Ureter (tissue), 1 donor: ENCODE measurements at places on chromosomes 1 and 21.

DNA sequence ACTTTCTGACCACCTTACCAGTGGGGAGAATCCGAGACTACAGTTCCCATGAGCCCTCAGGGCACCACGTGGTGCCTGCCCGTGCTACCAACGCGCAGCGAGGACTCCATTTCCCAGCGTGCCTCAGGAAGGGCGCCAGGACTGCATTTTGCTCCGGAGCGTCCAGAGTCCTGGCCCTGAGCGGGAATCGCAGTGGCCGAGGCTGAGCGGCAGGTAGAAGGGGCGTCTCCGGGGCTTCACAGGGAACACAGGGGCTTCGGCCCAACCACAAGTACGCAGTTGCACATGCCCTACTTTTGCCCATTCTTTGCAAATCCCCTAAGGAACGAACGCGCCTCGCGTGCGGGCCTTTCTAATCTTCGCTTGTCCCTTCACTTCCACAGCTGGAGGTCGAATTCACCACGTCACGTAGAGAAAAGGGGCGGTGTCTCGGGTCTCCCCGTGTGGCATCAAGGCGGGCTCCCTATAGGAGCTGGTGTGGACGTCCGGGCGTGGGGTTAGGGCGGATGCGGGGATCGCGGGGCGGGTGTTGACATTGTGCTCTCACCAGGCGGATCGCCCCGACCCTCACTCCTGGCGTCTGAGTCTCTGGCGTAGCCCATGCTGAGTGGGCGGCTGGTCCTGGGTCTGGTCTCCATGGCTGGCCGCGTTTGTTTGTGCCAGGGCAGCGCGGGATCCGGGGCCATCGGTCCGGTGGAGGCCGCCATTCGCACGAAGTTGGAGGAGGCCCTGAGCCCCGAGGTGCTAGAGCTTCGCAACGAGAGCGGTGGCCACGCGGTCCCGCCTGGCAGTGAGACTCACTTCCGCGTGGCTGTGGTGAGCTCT is at the start of gene BOLA1:
TSS of gene BOLA1 (plus strand) at position 109 of the 825 bp plus-strand sequence. CDS start at position 601, 492 bp downstream.
- DNase-seq: peak; percentile 93

- DNase-seq: peak; percentile 74
Observed at GRCh38 chr1:83998498-83999315, at the start of gene TTLL7. Gene TTLL7, minus strand, starts transcription at chr1:83999132. Its CDS starts 46,921 bp downstream, at chr1:83952211.

DNA sequence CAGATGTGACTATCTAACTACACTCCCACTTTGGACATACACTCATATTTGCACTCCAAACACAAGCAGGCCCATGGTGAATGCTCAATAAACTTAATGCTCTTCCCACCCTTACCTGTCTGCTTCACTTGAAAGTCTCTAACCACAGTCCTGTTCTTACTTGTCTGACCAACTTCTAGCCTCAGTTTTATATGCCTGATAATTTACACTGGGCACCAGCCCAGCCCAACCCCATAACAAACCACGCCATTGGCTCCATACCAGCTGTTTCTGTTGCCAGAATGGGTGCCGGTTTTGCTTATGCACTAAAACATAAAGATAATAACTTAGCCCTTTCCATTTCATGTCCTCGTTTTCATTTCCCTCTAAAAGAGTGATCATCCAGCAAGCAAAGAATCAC is 395.4 kb downstream of the NTNG1 start:
- DNase-seq: peak; percentile 55

DNA sequence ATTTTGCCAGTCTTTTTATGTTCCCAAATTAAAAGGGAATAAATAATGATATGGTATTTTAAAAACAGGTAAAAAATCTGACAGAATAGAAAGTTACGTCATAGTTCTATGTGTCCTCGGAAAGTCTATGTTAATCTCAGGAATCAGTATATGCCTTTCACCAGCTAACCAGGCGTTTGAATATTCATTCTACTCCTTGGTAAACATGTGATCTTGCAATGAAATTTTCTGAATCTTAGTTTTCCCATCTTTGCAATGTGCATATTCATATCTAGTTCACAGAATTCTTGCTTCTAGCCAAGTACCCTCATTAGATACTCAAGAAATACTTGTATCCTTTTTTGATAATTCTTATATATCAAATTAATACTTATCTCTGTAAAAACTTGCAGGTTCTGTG is 179.4 kb downstream of the ZP4 start:
- no peak for DNase-seq

DNA sequence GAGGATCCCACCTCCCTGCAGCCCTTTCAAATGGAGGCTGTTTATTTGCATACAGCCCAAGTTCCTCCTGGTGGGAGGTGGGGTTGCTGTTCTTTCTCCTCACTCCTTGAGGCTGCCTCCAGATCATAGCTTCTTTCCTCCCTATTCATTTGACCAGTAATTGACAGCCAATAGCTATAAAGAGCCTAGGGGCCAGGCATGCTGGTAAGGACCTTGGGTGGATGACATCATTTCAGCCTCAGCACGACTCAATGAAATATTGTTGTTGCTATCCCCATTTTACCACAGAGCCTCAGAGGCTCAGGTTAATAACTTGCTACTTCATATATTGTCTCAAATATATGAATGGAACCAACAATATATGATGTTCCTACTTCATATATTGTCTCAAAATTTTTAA is 31.1 kb downstream of the ZSCAN20 start:
- no peak for DNase-seq

- no peak for DNase-seq
Observed at GRCh38 chr21:34598931-34599400, 15.9 kb downstream of the RCAN1 start.

DNA sequence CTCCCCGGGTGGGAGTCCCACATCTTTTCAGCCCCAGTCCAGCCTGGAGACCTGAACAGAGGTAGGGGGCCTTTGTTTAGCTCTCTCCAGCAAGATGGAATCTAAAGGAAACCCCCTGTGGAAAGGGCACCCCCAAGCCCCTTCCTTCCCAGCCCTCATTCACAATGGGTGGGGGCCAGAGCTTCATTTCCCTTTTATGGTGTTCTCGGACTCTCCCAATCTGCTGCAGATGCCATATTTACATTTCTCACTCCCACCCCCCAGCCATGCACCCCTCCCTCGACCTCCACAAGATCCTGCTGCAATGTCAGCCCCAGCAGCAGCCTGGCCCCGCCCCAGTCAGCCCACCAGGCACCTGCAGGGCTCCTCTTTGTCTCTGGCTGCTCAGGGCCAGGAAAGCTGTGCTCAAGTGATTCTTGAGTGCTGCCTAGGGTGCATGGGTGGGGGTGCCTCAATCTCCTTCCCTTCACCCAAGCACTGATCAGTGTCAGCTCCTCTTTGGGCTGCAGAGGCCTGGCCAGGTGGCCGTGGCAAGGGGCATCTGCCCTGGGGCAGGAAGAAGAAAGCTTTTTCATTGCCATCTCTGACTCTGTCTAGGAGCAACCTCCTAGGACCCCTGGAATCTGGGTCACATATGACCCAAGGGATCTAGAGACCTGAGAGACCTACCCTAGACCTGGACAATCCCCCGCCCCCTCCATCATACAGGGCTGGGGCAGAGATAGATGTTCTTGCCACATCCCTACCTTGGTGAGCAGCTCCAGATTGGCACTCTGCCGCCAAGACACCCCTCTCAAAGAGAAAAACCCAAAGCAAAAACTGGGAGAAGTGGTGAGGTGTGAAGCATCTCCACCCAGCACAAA is 1.7 kb downstream of the KIF21B start:
- DNase-seq: no peak

GRCh38 chr1:18942340-18942739 is 14.1 kb downstream of the IFFO2 start:
- no peak for DNase-seq

- no peak for DNase-seq
Observed at GRCh38 chr1:20530306-20530705, 22.1 kb upstream of the FAM43B start.

DNA sequence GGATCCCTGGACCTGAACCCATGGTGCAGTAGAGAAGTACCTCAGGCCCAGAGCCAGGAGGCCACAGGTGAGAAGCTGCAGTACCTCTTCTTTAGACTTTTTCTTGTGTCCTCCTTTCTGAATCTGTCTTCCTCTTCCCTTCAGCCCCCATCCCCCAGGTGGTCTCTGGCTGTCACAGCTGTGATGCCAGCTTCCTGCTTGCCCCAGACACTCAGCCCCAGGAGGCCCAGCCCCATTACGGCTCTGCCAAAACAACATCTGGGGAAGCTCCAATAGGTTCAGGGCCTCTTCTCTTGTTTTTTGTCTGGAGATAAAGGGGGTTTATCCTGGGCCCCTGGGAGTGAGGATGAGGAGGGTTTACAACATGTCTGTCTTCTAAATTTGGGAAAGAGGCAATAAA is 9.5 kb upstream of the BTG2 start:
- no peak for DNase-seq

DNA sequence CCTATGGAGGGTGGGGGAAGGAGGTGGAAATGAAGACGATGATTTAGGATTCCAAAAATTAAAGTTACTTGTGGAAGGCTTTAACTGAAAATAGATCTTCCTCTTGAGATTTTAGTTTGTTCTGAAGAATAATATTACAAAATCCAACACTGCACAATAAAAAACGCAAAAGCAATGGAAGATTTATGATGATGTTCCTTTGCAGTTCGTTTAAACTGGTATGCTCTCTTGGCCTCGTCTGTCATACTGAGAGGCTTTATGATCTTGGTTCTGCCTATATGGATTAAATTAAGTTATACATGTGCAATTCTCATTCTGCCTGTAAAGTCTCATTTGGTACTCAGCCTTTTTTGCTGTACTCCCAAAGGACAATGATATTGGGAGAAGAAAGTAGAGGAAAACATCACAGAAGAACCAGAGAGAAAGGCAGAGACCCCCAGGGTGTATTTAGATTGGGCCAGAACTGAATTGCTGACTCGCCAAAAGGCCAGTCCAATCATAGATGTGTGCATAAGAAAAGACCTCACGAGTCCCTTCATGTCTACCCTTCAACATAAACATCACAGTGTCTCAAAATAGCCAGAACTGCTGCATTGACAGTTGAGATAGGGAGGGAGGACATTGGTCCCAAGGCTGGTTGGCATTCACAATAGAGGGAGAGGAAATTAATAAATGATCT is 188.6 kb downstream of the GREM2 start:
- no peak for DNase-seq

- no peak for DNase-seq
Observed at GRCh38 chr1:25793585-25794170, 6.3 kb upstream of the SELENON start.

- DNase-seq: no peak
Observed at GRCh38 chr1:162822391-162823200, 32.1 kb downstream of the HSD17B7 start.

DNA sequence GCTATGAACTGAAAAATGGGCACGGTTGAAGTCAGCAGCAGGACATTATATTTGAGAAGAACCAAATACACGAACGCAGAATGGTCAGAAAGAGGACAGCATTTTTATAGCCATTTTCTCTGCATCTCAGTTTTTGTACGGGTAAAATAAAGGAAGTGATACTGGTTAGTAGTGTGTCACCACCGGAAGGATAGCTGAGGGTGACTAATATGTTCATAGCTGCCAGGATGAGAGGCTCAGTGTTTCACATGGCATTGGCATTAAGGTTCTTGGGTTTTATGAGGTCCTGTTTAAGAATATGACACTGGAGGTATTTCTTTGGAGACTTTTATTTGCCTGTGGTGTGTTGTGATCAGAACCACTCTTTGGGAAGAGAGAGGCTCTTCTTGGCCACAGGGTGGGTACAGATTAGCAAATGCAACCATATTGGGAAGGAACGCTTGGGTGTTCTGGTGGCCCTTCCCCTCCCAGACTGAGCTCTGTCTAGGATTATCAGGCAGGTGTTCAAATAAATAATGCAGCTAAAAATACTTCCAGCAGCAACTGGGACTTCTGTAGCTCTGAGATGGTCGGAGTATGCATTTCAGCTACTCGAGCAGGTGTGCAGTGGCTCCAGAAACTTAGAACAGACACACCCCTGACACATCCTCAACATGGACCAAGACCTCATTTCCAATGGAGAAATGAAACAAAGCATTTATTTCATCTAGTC is 158.2 kb downstream of the PBX1 start:
- DNase-seq: no peak

GRCh38 chr1:201791779-201792173 is 37.2 kb upstream of the IPO9 start:
- no peak for DNase-seq

DNA sequence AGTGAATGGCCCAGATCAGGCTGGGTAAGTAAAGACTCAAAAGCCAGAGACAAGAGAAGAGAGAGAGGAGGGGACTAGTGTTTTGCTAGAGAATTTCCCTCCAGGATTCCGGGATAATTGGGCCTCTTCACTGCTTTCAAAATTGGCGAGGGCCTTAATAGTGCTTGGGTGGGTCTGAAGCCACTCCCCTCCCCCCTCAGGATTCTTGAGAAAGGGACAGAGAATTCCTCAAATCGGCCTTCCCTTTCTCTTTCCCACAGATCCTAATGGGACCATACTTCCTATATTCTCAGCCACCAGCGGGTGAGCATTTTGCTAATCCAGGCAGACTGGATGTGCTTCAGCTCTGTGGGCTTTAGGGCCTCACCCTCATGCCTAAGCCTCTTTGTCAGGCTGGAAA is 11.9 kb downstream of the SFN start:
- no peak for DNase-seq

DNA sequence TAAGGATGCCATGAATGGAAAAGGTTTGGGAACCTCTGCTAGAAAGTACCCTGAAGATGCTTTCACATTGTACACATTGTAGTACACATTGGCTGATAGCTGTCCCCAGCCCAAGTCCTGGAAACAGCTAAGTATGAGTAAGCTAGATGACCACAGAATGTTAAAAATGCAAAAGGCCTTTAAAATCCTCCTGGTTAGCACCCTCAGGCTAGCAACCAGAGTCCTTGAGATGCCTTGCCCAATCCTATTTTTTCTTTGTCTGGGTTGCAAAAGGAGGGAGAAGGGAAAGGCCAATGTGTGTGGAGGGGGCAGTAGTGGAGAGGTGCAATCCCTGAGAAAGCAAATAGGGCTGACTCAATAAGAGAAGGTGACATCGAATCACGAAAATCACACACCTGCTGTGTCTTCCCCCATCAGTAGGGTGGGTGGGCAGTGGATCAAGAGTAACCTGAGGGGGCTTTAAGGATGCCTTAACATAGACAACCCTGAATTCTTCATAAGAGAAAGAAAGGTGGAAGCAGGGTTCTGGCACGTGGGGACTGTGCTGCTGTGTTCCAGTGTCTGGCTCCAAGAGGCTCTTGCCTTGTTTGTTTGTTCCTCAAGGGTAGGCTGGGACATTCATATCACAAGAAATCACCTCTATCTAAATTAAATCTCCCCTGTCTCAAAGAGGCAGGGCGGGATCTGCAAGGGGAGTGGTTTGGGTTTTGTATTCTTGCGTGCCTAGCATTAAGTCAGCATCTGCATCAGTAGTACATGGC is 266.2 kb upstream of the PLXNA2 start:
- DNase-seq: no peak

- no peak for DNase-seq
Observed at GRCh38 chr1:154348429-154349076, 23.2 kb downstream of the ATP8B2 start.
